ENCODE measurements at places on chromosomes 3 and 15. TPM values are rescaled to one million over a fixed set of nuclear protein-coding genes. Genes with fewer than 3 reads are reported as not detected.

DNA sequence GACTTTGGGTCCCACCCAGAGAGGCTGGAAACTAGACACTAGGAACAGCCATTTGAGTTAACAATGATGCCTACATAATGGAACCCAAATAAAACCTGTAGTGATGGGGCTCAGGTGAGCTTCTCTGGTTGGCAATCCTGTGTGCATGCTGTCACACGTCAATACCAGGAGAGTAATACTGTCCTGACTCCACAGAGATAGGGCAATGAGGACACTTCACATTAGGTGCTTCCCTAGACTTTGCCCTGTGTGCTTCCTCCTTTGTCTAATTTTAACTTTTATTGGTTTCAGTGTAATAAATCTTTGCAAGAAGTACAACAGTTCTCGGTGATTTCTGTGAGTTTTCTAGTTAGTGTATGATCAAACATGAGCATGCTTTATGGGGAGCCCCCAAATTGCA, 281.8 kb upstream of the ARRDC4 start:
- DNase-seq: no peak

GRCh38 chr3:72344236-72344635, 504.0 kb downstream of the SHQ1 start:
- no peak for DNase-seq

The RTP3 gene
- polyA plus RNA-seq: not detected

DNA sequence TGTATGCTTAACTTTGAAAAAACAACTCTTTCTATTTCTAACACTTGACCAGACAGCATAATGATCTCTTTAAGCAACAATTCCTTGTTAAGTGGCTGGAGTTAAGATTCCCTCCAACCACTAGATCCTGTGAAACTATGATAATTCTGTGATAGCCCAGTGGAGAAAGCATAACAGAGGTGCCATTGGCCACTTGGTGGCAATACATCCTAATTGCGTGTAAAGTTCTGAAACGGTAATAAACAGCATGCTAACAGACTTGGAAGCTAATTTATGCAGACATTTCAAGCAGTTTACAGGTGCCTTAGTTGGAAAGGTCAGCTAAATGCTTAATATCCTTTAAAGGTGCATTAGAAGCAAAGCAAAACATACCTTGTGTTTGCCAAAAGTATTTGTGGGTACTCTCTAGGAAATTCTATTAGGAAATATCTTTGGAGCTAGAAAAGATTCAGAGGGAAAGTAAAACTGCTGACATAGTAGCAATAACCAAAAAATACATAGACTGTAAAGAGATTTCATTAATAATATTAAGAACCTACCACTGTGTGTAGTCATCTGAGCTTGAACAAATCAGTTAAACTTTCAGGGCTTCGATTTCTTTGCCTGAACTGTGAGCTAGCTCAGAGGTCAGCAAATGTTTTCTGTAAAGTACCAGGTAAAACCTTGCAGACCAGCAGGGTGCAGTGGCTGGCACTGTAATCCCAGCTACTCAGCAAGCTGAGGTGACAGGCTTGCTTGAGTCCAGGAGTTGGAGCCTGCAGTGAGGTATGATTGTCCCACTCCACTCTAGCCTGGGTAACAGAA, 19.0 kb upstream of the CSTA start:
- no peak for DNase-seq

The ARHGEF26 gene
- 13.1 TPM for polyA plus RNA-seq

DNA sequence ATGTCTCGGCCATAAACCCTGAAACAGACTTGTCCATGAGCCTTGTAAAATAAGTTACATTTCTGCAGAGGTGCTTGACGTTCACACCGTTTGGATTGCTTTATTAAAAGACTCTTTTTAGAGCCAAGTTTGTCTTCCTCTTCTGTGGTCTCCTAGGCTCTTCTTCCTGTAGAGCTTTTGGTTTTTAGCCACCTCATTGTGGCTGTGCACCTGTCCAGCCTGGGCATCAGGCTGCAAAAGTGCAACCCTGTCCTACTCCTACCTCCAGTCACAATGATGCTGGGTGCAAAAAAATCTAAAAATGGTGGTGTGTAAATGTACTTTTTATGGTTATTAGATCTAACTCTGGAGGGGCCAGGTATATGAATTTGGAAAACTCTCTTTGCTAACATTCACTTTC, 2.8 kb upstream of the RIOX2 start:
- no peak for DNase-seq

DNA sequence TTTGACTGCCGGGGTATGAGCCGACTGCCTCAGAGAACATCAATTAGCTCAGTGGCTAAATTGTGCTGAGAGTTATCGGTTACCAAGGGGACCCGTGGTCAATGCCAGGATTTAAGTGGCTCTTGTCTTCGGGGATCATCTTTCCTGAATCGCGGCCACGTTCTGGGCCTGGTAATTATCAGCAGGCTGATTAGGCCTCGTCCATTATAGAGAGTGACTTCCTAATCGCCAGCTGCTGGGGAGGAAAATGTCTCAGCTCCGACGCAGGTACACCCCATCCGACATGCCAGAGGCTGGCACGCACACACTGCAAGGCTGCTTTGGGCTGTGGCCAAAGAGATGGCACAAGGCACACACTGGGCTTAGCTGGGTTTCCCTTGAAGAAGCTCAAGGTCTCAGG, 10.6 kb downstream of the TRH start:
- no peak for DNase-seq

The ZWILCH gene
- 27.7 TPM for polyA plus RNA-seq

The AHSG gene
- 1.0 TPM for polyA plus RNA-seq

DNA sequence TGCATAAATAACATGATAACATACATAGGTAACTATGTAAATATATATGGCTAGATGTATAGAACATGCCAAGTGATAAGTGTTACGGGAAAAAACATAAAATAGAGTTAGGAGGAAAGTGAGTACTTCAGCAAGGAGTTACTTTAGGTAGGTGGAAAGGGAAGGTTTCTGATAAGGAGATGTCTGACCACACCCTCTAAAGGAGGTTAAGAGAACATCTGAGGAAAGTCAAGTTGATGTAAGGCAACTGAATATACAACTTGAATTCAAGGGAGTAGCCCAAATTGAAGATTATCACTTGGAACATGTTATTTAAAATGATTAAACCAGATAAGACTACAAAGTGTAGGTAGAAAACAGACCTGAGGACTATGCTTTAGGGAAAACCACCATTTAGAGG, 13.8 kb downstream of the PIERCE2 start:
- no peak for DNase-seq

The TUSC7 gene
- polyA plus RNA-seq: not detected

- DNase-seq: peak; percentile 51
Measured at GRCh38 chr3:66938338-66938963, 59.7 kb upstream of the KBTBD8 start.

The WDR93 gene
- polyA plus RNA-seq: 2.3 TPM

- DNase-seq: no peak
Measured at GRCh38 chr15:71508081-71508682, 302.2 kb upstream of the NR2E3 start.

- no peak for DNase-seq
Measured at GRCh38 chr3:70386043-70386442, 73.6 kb upstream of the MDFIC2 start.

DNA sequence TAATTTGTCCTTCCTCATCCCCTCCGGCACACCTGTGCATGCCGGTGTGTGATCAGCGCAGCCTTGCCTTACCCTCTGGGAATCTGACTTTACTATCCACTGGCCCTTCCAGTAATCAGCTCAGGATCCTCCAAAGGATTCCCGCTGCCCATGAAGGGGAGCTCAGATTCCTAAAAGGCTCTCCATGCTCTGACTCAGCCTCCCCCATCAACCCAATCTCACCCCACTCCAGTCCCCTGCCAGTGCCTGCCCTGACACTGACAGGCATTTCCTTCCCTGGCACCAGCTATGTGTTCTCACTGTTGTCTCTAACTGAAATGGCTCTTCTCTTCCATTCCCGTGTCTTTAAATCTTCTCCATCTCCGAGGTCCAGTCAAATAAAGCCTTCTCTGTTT, 7.3 kb upstream of the BCL2A1 start:
- DNase-seq: no peak

DNA sequence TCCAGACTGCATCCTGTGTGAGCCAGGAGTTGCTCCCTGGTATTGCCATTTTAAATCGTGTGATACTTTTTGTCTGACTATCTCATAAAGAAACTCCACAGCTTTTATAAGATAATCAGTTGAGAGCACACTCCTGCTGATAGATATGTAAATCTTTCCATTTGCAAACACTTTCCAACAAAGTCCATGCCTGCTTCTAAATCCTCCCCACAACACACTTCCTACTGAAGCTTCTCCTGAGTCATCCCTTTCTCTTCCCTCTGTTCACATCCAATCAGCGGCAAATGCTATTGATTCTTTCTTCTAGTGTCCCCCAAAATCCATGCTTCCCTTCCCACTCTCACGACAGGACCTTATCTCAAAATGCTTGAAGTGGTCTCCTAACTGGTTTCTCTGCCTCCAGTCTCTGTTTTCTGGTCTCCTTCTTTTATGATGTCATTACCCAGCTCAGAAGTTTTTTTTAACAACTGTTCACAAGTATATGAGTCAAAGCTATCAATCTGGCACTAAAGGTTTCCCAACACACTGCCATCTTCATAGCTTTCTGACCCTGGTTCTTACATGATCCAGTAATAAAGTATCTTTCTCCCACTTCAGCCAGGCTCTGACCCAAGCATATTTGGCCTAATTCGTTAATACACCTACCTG, 4.5 kb upstream of the WWTR1 start:
- DNase-seq: no peak

DNA sequence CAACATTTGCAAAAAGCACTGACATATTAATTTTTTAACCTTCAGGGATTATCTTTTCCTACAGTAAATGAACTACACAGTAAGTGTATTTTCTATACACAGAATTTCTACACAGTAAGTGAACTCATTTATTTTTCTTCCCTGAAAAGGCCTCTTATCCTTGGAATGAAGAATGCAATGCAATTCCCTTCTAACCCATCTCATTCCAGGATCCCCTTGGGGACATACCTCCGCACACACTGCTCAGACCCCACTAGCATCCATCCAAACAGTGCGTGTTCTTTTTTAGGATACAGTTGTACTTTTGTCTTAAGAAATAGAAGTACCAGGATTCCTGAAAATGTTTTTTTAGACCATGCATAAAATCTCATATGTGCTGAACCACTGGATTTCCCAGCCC, 152.8 kb downstream of the UACA start:
- no peak for DNase-seq

- DNase-seq: no peak
Measured at GRCh38 chr3:53833700-53834099, 12.5 kb downstream of the CHDH start.

DNA sequence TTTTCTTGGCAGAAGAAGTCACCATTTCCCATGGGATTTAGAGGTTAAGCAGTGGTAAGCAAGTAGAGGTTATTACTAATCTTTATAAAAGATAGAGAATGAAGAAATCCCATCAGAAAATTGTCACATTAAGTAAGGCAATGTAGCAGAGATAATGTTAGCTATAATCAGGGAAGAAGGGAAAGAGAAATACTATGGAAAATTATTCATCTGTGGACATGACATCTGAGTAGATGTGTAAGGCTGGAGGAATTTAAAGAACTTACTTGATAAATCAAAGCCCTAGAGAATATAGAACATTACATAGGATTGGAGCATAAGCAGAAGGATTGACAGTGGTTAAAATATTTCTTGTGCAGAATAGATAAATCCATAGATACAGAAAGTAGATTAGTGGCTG, 553.1 kb upstream of the CBLB start:
- no peak for DNase-seq

The SLC28A2 gene
- polyA plus RNA-seq: 0.40 TPM

- DNase-seq: no peak
Measured at GRCh38 chr15:91227117-91227516, 127.1 kb downstream of the SV2B start.

DNA sequence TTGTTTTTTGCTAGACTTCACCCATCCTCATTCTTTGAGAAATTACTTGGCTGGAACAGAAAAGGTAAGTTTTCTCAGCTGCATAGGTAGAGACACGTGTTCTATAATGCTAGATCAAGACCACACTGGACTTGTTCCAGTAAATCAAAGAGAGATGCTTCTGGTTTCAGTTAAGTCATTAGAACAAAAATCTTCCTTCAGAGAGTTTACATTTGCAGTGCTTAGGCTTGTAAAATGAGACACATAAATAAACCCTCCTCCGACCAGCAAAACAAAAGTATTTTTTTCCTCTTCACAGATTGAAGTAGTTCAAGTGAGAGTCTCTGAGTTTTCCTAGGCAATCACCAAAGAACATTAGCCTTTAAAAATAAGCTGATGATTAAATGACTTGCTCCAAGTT, 87.3 kb upstream of the PROK2 start:
- DNase-seq: no peak

DNA sequence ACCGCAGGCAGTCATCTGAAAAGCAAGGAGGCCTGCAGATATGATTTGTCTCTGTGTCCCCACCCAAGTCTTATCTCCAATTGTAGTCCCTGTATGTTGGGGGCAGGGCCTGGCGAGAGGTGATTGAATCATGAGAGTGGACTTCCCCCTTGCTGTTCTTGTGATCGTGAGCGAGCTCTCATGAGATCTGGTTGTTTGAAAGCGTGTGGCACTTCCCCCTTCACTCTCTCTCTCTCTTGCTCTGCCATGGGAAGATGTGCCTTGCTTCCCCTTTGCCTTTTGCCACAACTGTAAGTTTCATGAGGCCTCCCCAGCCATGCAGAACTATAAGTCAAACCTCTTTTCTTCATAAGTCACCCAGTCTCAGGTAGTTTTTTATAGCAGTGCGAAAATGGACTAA, 83.3 kb downstream of the TMCO5A start:
- no peak for DNase-seq

DNA sequence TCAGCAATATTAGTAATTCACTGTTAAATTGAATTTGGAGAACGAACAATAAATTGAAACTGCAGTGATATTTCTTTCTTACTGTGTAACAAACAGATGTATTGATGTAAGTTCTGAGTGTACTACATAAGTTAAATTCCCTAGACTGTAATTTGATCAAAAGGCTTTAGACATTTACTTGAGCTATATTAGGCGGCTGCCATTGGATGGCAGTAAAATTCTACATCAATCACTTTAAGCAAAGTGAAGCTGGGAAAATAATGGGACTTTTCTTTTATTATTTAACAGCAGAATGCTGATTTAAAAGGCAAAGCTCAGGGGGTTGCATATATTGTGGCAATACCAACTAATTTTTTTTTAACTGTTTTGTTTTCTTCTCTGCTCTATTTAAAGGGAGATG, 212.6 kb upstream of the PLSCR5 start:
- no peak for DNase-seq

DNA sequence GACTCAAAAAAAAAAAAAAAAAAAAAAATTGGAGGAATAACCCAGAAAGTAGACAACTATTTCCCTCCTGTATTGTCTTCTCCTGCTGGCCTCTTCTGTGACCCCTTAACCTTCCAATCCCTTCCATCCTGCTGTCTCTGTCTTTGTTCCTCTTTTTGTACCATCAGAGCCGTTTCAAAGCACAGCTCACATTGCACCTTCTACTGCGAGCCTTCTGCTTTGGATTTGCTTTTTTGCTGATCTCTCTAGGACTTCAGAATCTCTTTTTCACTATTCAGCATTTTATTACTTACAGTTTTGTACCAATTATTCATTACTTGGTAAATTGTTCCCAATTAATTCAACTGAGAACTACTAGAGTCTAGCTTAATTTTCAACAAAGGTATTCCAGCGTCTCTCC, 284.0 kb upstream of the TBL1XR1 start:
- DNase-seq: no peak
